ENCODE measurements at places on chromosomes 7 and 10.

DNA sequence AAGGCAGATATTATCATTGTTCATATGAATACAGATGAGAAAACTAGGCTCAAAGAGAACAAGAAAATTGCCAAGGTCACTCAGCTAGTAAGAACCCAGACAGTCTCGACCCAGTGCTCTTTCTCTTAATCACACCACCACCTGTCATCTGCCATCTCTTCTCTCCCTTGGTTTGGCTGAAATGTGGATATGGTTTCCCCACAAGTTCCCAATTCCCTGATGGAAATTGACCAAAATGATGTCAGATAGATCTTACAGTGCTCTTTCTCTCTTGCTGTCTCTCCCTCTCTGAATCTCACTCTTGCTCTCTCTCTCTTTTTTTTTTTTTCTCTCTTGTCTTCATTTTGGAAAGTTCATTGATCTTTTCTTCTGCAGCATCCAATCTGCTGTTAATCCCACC lies 9.1 kb downstream of the C10orf90 start:
- DNase-seq = no peak

DNA sequence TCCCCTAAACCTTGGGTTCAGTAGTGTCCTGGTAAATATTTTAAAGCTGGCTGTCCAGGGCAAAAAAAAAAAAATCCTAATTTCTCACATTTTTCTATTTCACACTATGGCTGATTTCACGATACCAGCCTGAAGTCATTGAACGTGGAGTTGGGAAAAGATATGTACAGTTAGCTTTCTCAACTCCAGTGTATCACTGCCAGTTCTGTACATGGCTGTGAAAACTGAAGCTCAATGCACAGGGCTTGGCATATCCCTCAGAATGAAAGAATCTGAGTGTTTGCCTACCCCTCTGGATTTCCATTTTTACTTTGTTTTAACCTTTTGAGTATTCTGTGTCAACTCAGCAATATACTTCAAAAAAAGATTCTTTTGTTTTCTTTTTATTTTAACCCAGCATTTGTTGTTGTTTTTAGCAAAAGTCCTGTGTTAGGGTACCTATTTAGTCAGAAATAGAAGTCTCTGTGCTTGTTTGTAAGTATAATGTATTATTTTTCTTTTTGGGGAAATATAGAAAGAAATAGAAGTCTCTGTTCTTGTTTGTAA lies 274.5 kb downstream of the ADK start:
- no peak for DNase-seq

GRCh38 chr7:99490878-99491277 lies 9.2 kb downstream of the ZNF394 start:
- DNase-seq = no peak

GRCh38 chr7:231030-231857 lies 38.9 kb downstream of the FAM20C start:
- DNase-seq = no peak

- DNase-seq = no peak
These were observed 18.6 kb upstream of the NFKB2 start for GRCh38 chr10:102376901-102377300.

DNA sequence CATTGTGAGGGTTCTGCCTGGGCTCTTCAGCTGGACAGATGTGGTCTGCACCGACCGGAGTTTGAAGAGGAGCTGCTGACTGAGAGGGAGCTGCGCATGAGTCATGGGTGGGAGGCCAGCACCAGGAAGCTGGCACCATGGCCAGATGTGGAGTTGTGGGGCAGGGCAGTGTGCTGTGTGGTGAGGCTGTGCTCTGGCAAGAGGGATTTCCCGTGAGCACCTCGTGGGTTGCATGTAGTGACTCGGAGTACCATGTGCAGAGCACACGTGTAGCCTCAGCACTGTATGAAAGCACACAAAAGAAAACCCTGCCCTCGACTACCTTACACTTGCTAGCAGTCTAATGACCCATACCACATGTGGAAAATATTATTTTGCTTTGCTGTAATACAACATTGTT lies 103.4 kb downstream of the WNT2 start:
- no peak for DNase-seq

DNA sequence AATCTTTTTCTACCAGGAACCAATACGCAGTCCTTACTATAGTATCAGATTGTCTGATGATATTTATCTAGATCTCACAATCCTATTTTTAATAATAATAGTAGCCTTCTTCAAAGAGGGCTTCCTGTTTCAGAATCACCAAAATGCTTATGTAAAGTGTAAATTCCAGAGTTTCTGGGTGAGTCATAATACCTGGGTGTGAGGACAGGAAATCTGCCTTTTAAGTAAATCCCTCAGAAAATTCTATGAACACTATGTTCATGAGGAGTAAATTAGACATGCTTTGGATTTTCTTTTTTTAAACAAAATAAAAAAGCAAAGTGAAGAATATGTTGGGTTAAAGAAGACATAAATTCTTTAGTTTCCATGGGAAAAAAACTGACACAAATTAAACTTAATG lies 20.5 kb downstream of the DKK1 start:
- no peak for DNase-seq

DNA sequence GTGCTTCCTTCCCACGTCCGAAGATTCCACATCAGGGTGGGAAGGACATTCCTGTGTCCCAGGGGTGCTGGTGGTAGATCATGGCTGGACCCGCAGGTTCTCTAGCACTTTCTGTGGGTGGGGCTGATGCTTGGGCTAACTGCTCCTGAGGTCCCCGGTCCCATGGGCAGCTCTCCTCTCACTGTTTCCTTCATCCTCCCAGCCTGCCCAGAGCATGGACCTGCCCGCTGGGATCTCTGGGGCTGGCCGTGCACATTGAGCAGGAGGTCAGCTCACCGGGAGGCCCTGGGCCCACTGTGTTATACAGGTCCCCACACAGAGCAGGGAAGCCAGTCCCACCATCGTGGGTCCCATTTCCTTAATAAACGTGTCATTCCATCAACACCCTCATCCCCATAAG lies 502.3 kb downstream of the TCERG1L start:
- no peak for DNase-seq

GRCh38 chr10:69734797-69735468 lies 66.8 kb upstream of the COL13A1 start:
- no peak for DNase-seq

GRCh38 chr10:60989400-60989876 lies 45.5 kb upstream of the RHOBTB1 start:
- no peak for DNase-seq

DNA sequence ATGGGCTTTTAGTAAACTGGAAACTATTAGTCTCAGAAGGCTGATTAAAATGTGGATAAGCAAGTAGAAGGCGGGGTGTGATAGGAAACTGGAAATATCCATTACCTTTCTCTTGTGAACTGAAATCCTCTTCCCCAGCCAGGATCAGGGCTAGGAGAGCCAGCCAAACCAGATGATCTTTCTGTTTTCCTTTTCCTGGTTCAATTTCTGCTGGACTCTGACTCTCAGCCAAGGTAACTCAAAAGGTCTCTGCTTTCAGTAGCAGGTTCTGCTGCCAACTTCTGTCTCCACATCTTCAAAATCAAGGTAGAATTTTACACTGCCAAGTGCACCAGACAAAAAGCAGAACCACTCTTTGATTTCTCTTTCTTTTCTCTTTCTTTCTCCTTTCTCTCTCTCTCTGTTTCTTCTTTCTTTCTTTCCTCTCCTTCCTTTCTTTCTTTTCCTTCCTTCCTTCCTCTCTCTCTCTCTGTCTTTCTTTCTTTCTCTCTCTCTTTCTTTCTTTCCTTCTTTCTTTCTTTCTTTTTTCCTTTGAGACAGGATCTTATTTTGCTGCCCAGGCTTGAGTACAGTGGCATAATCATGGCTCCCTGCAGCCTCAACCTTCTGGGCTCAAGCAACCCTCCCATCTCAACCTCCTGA lies 30.8 kb downstream of the OTUD1 start:
- no peak for DNase-seq

DNA sequence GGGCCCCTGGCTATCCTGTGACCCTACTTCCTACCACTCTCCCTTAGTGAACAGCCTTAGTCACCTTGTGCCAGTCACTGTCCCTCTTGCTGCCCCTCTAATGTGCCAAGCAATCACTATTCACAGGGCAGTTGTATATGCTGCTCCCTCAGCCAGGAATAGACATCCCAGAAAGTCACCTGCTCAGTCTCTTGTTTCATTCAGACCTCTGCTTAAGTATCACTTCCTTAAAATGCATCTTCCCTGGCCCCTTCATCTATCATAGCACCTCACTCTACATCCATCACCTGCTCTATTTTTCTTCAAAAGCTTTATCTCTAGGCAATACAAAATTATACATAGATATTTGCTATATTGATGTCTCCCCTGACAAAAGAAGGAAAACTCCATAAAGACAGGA lies 328.4 kb upstream of the NFE2L3 start:
- DNase-seq = no peak

DNA sequence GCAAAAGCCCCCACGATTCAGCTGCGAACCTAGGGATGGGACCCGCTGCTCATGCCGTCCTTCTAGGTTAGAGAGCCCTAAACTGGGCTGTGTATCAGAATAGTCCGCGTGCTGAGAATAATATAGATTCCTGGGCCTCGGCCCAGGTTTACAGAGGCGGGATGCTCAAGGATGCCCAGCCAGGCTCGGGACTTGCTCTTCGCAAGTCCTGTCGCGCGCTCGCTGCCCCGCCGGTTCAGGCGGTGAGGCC lies 266 bp upstream of the STMP1 start:
- DNase-seq = no peak

- no peak for DNase-seq
These were observed at the start of gene AMZ1 for GRCh38 chr7:2687881-2688318. TSS of gene AMZ1 (plus strand) at chr7:2688202. CDS start at chr7:2700452, 12,250 bp downstream.

GRCh38 chr10:22874189-22874854 lies 53.5 kb upstream of the ARMC3 start:
- DNase-seq = no peak

DNA sequence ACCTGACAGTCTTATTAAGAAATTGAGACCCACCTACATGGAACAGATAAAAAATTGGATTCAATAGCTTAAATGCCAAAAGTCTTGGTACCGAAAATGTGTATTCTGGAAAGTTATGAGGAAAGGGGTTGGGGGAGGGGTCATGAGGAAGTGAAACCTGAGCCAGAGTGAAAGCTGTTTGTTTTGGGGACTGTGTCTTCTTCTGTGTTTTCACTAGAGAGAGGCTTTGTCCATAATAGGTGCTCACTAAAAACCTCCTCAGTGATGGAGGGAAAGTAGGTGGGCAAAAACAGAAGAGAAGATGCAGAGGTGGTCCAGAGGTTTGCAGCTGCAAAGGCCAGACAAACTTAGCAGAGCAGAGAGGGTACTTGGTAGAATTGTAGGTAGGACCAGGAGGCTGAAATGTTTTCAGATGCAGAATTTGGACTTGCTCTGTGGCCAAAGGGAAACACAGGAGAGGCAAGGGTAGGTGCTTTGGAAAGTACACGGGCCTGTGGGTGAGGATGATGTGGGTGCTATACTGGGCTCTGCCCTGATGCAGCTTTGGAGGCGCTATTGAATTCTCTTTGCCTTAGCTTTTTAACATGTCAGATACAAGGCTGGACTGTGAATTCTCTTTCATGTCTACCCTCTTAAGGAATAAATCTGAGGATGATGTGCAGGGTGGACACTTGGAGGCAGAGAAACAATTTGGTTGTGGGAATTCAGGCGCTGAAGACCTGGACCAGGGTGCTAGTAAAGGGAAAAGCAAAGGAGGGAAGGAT lies 254.6 kb downstream of the PTEN start:
- no peak for DNase-seq

DNA sequence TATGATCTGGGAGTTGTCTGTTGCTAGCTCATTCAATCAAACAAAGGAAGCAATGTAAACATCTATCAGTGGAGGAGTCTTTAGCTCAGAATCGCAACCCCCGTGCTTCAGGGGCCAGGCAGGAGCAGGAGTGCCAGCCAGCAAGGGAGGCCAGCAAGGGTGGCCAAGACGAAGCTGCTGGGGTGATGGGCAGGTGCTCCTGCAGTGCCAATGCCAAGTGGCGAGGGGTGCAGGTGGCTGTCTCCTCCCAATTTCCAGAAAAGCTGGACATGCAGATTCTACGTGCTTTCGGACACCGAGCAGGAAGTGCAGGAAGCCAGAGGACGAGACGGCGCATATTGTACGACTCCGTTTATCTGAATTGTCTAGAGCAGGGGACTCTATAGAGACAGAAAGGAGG lies 48.1 kb upstream of the EBF3 start:
- no peak for DNase-seq

DNA sequence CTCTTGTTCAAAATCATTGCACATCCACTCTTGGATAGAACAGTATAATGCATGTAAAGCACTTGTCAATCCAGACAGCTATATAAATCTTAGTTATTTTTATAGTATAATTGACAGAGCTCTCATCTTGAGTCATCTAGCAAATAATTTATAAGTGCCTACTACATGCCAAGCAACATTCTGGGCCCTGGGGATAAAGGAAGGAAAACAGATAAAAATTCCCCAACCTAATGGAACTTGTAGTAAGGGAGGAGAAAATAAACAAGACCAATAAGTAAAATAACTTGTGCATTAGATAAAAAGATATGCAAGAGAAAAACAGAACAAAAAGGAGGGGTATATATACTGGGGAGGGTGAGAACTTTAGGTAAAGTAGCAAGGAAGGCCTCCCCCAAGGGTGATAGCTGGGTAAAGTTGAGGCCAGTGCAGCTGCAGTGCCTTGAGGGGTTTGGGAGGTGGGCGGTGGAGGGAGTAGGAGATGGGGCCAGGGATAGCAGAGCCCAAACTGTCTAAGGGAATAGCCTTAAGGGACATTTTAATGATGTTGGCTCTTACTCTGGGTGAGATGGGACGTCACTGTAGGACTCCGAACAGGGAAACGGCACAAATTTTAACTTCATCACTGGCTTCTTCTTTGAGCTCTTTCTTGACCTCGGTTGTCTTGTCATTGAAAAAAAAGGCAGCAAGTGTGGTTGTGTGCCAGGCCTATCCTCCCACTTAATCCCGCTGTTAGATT lies 79.3 kb upstream of the SEC61G start:
- no peak for DNase-seq

GRCh38 chr10:79024296-79024695 lies 44.5 kb upstream of the ZMIZ1 start:
- DNase-seq = no peak

DNA sequence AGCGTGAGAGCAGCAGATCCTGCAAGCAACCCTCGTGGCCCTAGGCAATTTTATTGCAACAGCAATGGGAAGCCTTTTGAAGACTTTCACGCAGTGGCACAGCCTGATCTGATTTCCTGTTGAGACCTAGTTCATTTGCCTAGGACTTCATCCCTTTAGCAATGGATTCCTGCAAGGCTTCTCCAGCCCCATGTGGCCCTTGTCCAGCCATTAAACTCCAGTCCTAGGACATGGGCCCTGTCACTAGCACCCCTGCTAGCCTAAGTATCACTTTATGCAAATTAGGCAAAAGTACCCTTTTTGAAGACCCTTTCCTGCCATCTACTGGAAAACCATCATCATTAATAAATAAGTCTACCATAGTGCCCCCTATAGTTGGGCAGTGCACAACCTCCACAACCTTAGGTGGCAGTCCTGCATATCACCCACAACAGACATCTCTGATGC lies 379.4 kb downstream of the GALNT17 start:
- DNase-seq = no peak
